ENCODE measurements at places on chromosomes 2 and 18.

DNA sequence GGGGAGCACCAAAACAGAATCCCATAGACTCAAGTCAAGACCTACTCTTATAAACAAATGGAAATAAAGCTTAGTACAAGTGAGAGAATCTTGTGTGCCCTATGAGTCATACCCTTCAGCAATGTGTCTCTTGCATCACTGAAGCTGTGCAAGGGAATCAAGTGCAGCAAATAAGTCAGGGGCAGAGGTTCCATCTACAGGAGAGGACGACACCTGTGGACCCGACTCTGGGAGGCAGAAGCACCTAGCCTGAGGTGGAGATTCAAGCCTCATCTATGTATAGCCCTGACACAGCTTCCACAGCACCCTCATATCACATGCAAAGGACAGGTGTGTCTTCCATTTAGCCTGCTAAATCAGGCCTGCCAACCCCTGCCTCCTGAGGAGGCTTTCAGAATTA is 298.2 kb downstream of the CNTNAP5 start:
- no peak for DNase-seq

DNA sequence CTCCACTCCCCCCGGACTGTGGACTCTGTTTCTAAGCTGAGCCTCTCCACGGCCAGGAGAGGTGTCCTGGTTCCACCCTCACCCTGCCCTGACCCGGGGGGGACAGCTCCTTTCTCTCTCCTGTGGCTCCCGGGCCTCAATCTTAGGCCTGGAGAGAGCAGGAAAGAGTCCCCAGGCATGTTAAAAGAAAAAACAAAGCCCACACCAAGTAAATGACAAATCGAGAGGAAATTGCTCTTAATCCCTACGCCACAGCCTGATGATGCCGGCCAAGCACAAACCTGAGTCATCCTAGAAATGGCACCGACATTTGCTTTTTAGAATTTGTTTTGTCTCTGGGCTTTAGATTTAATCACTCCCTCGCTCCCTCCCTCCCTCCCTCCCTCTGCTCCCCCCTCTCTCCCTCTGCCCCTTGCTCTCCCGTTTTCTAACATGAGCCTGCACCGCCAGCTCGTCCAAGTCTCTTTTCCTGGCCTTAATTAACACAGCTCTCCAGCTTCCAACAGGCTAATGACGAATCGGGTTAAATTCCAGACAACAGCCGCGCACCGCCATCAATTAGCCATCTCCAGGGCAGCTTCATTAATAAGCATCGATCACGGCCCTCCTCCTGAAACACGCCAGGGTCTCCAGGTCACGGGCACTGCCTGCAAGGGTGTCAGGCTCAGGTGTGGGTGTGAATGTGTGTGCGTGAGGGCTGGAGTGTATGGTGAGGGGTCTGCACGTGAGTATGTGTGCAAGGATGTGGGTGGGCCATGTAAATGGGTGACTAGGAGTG is 230.8 kb downstream of the CELF4 start:
- peak; percentile 77 for DNase-seq

- peak; percentile 79 for DNase-seq
Measured at GRCh38 chr18:12911025-12911928, 27.2 kb upstream of the PTPN2 start.

GRCh38 chr18:62418258-62418657 is 93.1 kb downstream of the TNFRSF11A start:
- DNase-seq, result no peak
